ENCODE measurements at places on chromosomes 2 and 18.

- no peak for DNase-seq
These were observed 365.5 kb downstream of the SETBP1 start for GRCh38 chr18:45046228-45046627.

DNA sequence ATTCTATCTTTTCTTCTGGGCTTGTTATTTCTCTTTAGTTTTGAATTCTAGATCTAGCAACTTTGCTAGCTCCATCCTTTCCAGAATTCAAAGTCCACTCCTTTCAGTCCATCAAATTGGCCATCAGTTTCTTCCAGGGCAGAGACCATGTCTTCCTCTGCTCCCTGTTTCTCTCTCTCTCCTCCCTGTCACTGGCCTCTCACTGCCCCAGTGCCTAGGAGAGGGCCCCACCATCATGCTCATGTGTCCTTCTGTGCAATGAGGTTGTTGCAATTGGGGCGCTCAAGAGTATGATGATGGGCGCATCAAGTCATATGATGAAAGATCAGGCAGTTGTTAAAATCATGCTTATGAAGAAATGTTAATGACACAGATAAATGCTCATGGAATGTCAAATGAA is 159.2 kb upstream of the HS6ST1 start:
- no peak for DNase-seq

DNA sequence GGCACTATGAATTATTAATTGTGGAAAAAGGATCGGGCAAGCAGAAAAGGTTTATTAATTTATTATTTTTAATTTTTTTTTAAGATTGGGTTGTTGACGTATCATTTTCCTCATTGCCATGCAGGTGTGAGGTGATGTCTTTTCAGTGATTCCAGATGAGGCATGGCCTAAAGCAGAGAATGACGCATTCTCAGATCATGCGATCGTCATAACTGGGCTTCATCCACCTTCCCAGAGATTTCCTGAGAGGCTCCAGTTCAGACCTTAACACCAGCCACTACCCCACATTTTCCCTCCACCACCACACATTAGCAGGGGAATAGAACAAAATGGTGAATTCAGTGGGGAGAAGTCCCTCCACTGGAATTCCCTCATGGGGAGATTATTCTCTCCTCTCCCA is 518.4 kb upstream of the SPHKAP start:
- DNase-seq, result no peak

DNA sequence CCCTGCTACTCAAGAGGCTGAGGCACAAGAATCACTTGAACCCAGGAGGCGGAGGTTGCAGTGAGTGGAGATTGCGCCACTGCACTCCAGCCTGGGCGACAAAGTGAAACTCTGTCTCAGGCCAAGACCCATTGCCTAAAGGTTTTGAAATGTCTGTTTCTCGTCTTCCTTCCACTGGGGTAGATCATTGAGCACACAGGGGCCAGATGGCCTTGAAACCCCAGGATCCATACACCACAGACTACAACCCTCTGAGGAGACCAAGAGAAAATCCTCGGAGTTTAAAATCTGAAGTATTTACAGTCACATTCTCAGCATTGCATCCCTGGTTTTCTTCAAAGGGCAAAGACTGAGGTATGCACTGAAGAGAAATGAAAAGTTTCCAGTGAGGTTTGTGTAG is 7.1 kb upstream of the EPAS1 start:
- no peak for DNase-seq

GRCh38 chr2:15719566-15720313 is 128.1 kb downstream of the DDX1 start:
- no peak for DNase-seq

DNA sequence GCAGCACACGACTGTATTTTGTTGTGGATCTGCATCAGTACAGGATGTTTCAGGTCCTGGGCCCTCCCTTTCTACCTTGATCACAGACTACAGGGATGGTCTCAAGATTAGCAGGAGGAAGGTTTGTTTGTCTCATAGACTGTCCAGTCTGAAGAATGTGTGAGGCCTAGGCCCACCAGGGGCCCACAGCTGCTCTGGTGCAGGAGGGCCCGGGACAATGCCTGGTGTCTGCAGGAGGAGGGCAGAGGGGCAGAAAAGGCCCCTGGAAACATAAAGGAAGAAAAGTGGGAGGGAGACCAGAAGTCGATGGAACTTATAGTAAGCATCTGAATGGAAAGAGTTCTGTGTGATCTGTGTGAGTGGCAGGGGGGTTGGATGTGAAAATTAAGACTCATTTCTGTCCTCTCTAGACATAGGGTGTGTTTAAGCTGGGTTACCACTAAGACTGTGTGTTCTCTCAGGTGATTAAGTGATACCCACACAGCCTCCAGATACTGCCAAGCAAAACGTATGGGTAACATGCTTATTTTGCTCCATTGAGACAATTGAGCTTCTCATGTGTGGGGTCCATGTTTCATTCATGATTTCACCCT is 33.4 kb upstream of the LPIN2 start:
- no peak for DNase-seq

DNA sequence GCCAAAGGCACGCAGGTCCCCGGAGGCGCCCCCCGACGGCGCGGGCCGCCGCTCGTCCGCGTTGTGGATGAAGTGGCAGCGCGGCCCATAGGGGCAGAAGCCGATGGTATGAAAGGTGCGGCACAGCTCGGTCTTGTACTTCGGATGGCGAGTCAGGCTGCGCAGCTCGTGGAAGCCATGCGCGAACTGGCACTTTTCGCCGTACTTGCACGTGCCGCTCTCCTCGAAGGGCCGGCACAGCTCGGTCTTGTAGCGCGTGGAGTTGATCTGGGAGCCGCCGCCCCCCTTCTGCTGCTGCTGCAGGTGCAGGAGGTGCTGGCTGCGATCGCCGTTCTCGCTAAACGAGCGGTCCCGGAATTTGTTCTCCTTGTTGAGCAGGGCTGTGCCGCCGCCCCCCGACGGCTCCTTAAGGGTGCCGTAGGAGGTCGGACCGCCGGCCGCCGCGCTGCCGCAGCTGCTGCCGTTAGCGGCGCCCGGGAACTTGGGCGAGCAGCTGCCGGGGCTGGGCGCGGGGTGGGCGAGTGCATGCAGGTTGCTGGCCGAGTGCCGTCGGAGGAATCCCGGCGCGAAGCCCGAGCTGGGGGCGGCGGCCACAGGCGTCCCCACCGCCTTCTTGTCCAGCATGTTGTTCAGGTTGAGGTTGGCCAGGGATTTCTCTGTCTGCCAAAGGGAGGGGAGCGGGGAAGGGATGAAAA is 1.2 kb downstream of the ZFP36L2 start:
- DNase-seq, result peak; percentile 83

DNA sequence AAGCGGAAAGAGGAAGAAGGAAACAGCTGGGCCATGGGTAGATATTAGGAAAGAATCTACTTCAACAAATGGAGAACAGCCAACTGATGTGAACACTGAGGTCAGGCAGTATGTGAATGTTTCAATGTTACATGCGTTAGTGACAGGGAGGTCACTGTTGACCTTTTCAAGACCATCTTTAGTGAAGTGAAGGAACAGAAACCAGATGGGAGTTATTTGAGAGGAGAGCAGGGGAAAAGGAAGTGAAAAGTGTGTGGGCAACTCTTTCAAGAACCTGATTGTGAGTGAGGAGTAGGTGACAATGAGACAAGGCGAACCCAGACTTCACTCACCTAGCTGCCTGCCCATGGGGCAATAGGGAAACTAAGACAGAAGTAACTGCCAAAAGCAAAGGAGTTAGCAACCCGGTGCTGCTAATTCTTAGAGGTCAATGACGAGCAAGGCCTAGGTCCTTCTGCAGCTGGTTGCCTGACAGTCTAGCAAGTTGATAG is 67.0 kb downstream of the SP3 start:
- DNase-seq, result no peak

DNA sequence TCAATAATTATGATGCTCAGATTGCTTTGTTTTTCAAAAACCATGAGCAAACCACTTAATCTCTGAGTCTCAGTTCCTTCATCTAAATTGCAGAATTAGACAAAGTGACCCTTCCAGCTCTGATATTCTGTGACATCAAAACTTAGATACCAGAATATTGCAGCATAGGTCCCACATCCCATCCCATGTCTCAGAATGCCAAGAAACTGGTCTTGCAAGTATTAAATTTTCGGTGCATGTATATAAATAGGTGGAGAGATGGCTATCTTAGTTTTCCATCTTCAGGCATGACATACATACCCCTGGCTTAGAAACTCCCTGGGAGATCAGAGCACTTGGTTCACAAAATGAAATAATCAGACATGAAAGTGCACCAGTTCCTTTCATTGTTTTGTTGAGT is 39.8 kb downstream of the WDR75 start:
- DNase-seq, result no peak

Measured in cardiac muscle cell (in vitro differentiated cells and primary cell).